ENCODE measurements at places on chromosomes 5 and 9.

DNA sequence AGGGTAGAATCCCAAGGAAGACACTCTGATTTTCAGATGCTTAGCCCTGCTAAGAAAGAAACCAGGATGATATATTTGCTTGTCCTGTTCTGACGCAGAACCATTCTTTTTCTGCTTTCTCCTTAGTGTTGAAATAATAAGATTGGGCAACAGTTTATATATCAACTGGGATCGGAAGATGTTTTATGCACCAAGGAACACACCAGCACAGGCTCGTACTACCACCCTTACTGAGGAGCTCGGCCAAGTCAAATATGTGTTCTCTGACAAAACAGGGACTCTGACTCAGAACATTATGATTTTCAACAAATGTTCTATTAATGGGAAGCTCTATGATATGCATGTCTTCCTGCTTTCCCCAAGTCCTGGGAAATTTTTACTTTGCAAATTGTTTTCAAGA lies 19.0 kb upstream of the RUSC2 start:
- no peak for DNase-seq

- DNase-seq, result no peak
Observed at GRCh38 chr5:92963800-92964199, 617.2 kb downstream of the NR2F1-AS1 start.

DNA sequence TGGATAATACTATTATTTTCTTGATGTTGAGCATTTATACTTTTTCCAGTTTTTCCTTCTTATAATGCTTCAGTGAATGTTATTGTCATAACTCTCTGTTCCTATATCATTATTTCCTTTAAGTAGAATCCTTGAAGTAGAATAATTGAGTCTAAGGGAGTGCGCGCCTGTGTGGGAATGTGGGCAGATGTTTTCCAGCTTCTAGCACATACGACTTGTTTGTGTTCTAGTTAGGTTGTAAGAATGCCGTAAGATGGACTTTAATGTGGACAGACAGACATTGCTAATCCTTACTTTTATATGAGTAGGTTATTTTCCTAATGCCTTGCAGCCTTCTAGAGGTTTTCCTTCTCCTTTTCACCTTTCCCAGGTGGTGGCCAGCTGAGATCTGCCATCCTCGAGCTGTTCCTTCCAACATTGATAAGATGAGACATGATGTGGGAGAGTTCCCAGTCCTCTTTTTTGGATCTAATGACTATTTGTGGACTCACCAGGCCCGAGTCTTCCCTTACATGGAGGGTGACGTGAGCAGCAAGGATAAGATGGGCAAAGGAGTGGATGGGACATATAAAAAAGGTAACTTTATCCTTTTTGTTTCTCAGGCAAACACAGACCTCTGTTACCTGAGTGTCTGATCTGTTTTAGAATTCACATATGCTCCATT lies 34.2 kb downstream of the RAB24 start:
- no peak for DNase-seq

GRCh38 chr9:106918825-106919509 lies 56.0 kb downstream of the ZNF462 start:
- no peak for DNase-seq

- no peak for DNase-seq
Observed at GRCh38 chr9:12681620-12682019, 11.6 kb upstream of the TYRP1 start.

GRCh38 chr5:142716963-142717362 lies 31.1 kb upstream of the FGF1 start:
- DNase-seq, result no peak

- DNase-seq, result no peak
Observed at GRCh38 chr5:1272201-1272600, 22.7 kb downstream of the TERT start.

Measured in central memory CD4-positive, alpha-beta T cell (primary cell).